Effector CD4-positive, alpha-beta T cell (primary cell): ENCODE measurements at places on chromosomes 2 and 18.

GRCh38 chr2:10282611-10283105 lies 20.0 kb upstream of the HPCAL1 start:
- DNase-seq: no peak

DNA sequence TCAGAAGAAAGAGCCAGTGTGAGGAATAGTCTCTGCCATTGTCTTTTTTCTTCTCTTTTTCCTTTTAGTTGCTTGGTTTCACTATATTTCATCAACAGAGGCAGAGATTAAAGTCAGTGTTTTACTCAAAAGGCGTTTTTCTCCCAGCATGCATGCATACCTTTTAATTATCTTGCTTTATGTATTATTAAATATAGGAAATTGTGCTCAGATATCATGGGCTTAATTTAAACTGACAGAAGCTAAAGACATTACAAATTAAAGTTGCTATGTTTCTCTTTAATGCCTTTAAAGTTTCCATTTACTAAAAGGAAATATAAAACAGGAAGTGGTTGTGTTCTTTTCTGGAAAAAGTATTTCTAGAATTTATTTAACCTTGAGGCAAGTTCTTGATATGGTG lies 223.3 kb upstream of the ATP5MC3 start:
- no peak for DNase-seq

DNA sequence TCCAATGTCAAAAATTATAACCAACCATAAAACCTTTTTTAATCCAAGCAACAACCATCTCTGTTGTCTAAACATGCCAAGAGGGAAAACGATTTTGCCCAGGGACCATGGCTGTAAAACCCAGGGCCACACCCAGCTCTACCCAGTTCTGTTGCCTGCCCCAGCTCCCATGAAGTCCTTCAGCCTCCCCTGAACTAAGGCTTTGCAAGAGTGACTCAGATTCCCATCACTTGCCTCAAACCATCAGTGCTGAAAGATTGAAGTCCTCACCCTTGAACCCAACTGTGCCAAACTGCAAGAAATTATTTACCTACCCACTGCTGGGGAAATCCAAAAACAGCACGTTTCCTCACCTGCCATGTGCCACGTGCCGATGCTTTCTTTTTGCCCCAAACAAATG lies 102.5 kb downstream of the TFCP2L1 start:
- no peak for DNase-seq

DNA sequence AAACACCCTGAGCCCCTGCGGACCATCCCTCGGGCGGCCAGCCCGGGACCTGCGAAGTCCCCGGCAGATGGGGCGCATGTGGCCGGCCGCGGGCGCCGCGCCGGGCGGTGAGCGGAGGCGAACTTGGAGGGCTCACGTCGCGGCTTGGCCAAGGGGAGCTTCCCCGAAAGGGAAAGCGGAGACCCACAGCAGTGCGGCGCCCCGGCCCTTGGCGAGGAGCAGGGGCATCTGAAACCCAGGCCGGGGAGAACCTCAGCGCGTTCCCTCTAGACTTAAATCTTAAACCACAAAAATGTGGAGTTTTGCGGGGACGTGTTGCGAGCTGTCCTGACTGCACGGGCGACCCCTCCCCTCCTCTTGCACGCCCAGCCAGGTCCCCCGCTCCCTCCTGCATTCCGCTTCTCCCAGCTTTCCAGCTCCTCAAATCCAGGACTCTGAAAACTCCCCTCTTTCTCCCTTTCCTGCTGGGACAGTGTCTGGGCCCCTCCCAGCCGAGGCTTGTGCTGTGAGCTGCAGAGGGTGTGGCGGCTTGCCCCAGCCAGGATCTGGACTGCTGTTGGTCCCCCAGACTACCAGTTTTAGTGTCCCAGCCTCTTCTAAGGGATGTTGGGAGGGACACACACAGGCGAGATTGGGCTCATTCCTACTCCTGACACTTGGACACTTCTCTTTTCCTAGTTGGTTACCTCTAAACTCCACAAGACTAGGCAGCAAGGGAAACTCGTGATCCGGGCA lies 1.3 kb downstream of the FMNL2 start:
- no peak for DNase-seq

GRCh38 chr18:58612315-58613055 lies 16.4 kb downstream of the ALPK2 start:
- no peak for DNase-seq
